ENCODE measurements at places on chromosomes 6 and 20.
A peak's percentile ranks its signal among the peaks of the same experiment; 100 is the strongest.

- DNase-seq = no peak
Measured at GRCh38 chr6:89350281-89350966, 2.1 kb downstream of the UBE2J1 start.

GRCh38 chr6:145814501-145815308 lies at the start of gene FBXO30:
TSS of gene FBXO30 (minus strand) at chr6:145814795. CDS start at chr6:145806405, 8,390 bp downstream.
- peak; percentile 89 for DNase-seq

GRCh38 chr20:51175724-51176123 lies 152.8 kb upstream of the KCNG1 start:
- no peak for DNase-seq

DNA sequence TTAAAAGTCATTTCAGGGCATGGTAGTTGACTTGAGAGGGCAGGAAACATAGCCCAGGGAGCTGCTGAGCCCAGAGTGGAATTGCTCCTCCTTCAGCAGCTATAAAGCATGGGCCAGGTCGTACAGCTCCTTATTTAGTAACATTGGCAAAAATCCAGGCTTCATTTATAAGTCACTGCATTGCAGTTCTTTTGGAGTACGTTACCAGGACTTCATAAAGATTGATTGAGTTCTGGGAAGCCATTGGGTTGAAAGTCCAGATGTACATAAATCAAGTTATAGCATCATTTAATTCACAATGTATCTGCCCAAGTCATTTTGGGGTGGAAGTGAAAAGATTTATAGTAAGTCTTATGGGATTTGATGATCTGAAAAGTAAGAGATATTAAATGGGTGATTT lies 53.0 kb upstream of the ANKEF1 start:
- no peak for DNase-seq

DNA sequence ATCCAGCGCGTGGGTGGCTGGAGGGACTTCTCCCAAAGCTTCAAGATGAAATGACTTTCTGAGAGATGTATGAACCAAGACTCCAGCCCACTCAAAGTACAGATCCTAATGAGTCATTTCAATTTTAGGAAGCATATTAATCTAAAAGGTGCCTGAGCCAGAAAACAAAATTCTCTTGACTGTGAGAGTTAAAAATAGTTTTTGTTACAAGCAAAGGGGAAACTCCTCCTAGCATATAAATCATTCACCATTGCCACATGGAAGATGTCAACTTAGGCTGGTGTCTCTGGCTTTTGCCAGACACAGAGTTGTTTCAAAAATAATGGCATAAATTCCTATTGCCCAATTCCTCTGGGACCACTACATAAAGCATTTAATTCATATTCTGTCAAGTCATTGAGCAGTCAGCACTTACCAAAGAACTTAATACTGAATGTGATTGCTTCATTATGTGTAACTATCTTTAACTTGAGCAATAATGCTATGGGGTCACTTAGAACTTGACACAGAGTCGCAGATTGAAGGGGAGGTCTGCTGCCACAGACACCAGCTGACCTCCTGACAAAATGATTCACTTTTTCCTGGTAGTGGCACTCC lies 280.6 kb downstream of the SLC35F1 start:
- no peak for DNase-seq

- no peak for DNase-seq
Measured at GRCh38 chr6:14466278-14466677, 348.7 kb downstream of the CD83 start.

DNA sequence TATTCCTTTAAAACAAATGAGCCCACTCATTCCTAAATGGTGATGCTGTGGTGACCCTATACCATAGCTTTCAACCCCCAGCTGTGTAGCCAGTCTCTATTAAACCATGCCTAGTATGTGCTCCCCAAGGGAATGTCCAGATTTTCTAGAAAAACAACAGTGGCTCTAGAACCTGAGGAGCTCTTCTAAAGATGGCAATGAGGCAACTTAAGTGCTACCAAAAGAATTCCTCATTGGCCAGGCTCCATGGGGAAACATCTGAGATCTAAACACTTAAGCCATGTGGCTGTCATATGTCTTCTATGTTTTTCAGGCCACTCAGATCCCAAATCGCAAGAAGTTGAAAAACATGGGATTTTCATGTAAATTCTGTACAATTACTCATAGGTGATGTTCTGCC lies 191.0 kb downstream of the TPBG start:
- DNase-seq = no peak

- DNase-seq = no peak
Measured at GRCh38 chr6:52731719-52732118, 31.6 kb downstream of the GSTA2 start.

DNA sequence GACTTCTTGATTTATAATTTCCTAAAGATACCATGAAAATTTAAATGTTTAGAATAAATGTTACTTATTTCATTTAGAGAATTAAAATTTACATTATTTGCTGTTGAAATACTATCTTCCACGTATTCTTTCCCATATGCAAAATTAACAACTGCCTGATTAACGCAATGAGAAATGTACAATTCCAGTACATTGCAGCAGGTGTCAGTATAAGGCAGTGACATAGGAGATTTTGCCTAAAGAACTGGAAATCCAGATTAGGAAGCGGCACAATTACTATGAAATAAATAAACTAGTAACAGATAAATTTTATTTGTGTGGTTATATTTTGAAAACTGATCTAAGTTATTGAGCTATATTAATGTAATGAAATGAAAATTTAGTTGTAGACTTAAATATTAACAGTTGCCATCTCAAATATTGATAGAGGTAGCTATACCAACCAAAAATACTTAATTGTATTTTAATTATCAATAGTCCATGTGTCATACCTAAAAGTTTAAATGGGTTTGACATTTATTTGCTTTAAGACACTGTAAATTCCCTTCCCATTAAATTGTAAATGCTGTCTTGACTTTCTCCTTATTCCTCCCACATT lies 300.2 kb downstream of the UTRN start:
- DNase-seq = no peak

DNA sequence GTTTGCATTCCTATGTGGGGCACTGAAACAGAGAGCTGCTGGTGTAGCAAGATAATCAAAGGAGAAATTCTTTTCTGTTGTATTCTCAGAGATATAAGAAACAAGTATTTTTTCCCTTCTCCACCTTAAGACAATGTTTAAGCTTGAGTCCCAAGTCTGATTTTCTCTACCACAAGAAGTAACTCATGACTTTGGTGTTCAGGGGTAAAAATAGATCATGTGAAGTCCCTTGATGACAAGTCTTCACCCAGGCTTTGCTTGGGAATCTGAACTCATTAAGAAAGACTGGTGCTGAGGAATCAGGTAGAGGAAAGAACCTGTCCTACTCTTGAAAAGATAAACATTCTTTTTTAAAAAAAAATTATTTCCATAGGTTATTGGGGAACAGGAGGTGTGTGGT lies 205.6 kb downstream of the ALDH8A1 start:
- DNase-seq = no peak

DNA sequence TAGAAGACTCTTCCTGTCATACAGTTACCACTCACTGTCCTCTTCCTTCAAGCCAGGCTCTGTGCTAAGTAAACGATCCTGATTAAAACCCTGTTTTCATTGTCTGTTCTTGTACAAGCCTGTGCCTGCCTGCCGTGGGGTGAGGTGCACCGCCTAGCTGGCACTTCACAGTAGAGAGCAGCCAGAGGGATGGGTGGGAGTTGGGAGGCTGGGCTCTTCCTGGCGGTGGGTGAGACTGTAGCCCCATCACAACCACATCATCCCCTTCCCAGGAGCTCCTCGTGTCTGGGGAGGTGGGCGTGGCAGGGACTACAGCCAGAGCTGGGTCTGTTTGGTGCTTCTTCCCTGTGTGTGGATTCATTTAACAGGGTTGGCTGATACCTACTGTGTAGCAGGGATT lies 382.0 kb downstream of the TAF4 start:
- no peak for DNase-seq

GRCh38 chr20:58209652-58210397 lies 18.6 kb downstream of the ANKRD60 start:
- DNase-seq = peak; percentile 77

DNA sequence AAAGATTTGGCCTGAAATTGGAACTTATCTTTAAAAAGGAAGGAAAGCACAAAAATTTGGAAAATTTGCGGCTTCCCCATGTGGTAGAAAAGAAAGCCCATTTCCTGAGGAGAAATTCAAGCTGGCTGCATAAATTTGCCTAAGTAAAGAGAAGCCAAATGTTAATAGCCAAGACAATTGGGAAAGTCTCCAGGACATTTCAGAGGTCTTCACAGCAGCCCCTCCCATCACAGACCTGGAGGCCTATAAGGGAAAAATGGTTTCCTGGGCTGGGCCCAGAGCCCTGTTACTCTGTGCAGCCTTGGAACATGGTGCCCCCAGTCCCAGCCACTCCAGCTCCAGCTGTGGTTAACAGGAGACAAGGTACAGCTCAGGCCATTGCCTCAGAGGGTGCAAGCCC lies 736.5 kb downstream of the HACE1 start:
- DNase-seq = no peak

GRCh38 chr6:110345025-110345424 lies 13.1 kb downstream of the METTL24 start:
- no peak for DNase-seq

GRCh38 chr20:47561603-47562583 lies 60.2 kb downstream of the NCOA3 start:
- no peak for DNase-seq

DNA sequence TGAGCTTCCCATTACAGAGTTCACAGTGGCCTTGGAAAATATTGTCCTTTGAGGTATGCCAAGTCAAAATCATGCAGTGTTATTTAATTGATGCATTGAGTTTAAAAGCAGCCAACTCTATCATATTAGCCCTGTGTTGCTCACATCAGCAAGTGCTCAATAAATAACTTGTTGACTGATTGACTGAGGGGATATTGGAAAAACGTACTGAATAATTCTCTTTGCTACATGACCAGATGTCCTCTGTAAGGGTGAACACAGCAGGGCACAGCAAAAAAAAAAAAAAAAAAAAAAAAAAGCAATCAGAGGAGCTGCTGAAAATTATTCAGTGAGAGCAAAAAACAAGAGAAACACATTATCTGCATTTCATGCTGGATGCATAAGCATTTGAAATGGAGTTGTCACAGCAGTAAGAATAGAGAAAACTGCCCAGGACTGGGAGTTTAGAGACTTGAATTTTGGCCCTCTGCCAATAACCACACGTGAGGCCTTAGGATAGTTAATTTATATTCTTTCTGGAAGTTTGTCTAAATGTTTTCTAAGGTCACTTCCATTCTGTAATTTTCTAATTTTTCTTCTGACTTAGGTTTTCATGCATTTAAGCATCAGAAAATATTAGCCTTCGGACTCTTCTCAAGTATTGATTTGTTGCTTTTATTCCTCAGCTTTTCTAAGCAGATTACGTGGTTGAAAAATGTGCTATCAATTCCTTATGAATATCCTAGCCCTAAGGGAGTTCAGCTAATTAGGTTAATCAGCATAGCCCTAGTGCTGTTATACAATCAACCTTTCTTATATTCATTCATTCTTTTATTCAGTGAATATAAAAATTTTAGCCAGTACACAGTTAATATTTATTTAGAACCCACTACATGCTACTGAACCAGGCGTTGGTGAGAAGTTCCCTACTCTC lies 246.8 kb upstream of the STXBP5 start:
- no peak for DNase-seq

- DNase-seq = no peak
Measured at GRCh38 chr6:90463359-90463758, 123.5 kb downstream of the MAP3K7 start.

- no peak for DNase-seq
Measured at GRCh38 chr20:23118766-23119165, 32.6 kb upstream of the CD93 start.

DNA sequence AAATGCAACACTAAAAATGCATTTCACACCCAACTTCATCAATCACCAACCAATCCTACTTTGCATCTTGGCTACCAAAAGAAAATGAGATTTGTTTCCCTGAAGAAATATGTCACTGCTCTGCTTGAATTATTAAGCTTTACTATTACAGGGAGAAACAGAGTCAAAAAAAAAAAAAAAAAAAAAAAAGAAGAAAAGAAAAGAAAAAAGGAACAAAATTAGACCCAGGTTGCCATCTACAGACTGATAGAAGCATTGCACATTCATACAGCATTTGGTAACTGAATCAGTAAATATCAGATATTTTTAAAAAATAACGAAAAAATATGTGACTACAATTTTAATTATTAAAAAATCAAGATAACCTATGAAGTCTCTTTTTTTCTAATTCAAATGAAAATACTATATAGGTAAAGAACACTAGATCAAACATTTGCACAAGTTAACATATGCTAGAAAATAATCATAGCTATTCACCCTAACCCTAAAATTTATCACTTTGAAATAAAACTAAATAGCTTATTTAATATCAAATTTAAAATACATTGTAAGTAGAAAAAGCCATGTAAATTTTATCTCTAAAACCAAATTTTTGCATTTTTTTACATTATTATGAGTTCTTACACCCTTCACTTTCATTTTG lies 83.3 kb downstream of the DCDC2 start:
- no peak for DNase-seq

- DNase-seq = no peak
Measured at GRCh38 chr6:1930356-1930755, 315.0 kb downstream of the GMDS start.

GRCh38 chr6:55825402-55826051 lies 49.9 kb downstream of the BMP5 start:
- no peak for DNase-seq

DNA sequence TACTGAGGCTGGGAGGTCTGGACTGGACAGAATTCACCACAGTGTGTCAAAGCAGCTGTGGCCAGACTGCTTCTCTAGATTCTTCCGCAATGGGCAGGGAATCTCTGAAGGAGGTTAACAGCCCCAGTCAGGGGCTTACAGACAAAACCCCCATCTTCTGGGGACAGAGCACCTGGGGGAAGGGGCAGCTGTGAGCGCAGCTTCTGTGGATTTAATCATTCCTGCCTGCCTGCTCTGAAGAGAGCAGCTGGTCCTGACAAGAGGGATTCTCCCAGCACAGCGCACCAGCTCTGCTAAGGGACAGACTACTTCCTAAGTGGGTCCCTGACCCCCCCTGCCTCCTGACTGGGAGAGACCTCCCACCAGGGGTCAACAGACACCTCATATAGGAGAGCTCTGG lies 32.5 kb upstream of the UNC93A start:
- no peak for DNase-seq

GRCh38 chr6:164025180-164025579 lies 610.7 kb downstream of the QKI start:
- no peak for DNase-seq

DNA sequence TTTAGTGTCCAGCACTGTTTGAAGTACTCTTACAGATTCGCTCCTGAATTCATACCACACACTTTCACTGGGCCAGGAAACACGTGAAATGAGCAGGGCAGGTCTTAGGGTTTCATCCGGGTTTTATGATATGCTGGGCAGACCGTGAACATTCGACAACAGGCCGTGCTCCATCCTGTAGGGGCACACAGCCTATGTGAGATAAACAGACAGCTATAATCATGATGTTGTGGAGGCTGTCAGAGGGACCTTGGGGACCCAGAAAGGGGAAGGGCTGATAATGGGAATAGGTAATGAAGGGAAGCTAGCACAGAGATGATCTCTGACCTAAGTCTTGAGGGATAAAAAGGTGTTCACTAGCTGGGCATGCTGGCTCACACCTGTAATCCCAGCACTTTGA lies 110.4 kb downstream of the RIN2 start:
- DNase-seq = no peak

DNA sequence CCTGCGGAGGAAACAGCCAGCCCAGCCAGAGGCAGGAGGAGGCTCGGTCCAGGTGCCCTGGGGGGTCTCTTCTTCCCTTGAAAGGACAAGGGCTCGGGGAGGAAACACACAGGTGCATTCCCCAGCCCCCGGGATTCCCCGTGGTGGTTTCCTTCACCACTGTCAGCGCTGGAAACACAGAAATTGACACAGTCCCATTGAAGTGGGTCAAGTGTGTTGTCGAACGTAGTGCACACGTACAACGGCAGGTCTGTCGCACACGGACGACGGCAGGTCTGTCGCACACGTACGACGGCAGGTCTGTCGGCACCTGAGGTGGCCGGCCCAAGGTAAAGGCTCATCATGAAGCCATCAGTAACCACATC lies 80.9 kb downstream of the DLL1 start:
- DNase-seq = no peak

Data from effector CD8-positive, alpha-beta T cell (primary cell).